ENCODE measurements at places on chromosomes 7 and 10.

GRCh38 chr10:105800641-105801040 is 1159.6 kb downstream of the SORCS3 start:
- DNase-seq: no peak

- no peak for DNase-seq
These were observed 83.0 kb upstream of the SEC61G start for GRCh38 chr7:54841772-54842697.

GRCh38 chr7:70352088-70352487 is 753.8 kb downstream of the AUTS2 start:
- no peak for DNase-seq

DNA sequence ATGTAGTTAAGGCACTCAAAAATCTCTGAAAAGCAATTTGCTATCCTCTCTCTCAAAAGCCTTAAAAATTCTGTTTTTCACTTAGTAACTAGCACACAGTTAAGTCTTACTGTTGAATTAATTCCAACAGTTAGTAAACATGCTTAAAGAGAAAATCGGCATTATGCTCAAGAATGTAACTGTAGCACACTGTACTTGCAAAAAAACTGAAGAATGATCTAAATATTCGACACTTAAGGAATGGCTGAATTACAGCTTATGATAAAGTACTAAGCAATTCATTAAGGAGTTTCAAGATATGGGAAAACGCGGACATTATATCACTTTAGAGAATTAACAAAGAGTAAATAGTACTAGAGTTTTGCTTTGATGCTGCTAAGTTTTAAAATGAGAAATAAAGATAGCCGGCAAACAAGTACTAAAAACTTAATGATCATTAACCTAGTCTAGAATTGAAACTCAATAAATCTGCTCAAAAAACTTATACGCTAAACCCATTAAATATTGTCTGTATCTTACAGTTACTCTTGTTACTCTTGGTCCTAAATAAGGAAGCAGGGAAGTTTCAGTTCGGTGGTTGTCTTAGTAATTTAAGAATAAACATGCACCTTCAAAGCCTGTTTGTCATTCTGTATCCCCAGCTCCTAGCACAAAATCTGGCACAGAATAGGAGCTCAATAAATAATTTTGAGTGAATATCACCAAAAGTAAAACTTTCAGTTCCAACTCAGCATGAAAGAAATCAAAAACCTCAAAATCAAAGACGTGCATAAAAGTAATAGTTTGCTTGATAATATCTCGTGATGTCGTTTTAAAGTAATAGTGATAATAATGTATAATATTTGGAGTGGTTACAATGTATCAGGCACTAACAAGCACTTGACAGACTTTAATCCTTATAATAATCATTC is 1.2 kb downstream of the TRDMT1 start:
- DNase-seq: no peak

DNA sequence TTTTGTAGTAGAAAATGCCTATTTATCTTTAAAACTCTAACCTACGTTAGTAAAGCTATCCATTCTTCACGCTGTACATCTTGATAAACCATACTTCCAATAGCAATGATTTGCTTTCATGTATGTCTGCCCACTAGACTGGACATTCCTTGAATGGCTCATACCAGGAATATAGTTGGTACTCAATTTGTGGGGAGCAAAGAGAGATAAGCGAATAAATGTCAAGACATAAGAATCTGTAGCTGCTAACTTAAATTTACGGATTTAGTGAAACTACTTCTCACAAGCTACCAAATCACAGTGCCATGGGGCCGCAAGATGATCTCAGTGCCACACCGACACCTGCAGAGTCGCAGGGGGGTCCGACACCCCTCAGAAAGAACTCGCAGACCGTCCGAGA is 763 bp upstream of the RALA start:
- DNase-seq: no peak

GRCh38 chr7:137951700-137952425 is 50.0 kb downstream of the CREB3L2 start:
- DNase-seq: no peak

- DNase-seq: no peak
These were observed 79.9 kb downstream of the COL26A1 start for GRCh38 chr7:101442426-101443070.

GRCh38 chr10:36091007-36091406 is 448.9 kb upstream of the FZD8 start:
- no peak for DNase-seq

DNA sequence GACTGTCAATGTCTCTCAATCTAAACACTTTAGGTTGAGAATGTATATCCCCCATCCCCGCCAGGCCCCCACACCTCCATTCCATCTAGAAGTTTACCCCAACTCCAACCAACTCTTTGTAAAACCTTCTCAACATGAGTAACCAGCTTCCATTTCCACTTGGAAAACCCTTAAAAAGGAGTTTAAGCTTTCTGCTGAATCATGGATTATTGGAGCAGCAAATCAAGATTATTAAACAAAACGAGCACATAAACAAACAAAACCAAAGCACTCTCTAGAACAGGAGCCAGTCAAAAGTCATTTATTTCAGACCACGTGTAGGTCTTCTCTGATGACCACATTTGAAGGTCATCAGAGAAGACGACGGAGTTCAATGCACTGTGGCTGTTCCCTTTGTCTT is 213.5 kb downstream of the FANK1 start:
- no peak for DNase-seq

DNA sequence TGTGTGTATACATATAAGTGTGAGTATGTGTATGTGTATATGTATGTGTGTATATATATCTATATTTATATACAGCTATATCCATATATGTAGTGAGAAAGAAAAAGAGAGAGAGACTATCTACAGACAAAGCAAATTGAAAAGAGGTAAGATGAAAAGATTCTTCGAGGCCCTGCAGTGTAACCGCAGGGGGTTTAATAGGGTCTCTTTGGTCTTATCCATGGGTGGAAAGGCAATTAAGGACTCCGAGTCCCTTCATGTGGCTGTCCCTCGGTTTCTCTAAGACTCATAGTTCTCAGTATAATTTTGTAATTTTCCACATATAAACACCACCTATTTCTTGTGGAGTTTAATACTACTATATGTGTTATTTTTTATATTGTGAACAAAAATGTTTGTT is 50.6 kb upstream of the JAZF1 start:
- DNase-seq: no peak

- no peak for DNase-seq
These were observed 88.4 kb upstream of the STEAP1B start for GRCh38 chr7:22588351-22588750.

- DNase-seq: no peak
These were observed 105.0 kb upstream of the DIP2C start for GRCh38 chr10:794382-794956.

GRCh38 chr10:17134737-17135260 is 5.2 kb upstream of the CUBN start:
- DNase-seq: no peak

DNA sequence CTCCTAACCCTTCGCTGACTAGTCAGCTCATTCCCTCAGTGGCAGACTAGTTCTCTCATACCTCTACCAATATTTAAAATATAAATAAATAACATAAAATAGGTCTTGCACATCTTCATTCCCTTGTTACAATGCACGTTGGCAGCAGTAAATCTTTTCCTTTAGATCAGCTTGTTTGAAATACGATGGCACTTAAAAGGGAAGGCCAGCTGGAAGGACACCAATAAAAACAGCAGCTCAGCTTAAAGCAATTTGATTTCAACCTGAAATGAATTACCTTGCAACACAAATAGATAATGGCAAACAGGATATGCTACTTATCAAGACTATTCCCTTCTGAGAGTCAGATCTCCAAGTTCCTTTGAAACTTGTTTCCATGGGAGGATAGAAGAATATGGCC is 321.8 kb downstream of the GFRA1 start:
- DNase-seq: no peak
